ENCODE measurements at places on chromosomes 1 and 21. TPM values are rescaled to one million over a fixed set of nuclear protein-coding genes. Genes with fewer than 3 reads are reported as not detected.

DNA sequence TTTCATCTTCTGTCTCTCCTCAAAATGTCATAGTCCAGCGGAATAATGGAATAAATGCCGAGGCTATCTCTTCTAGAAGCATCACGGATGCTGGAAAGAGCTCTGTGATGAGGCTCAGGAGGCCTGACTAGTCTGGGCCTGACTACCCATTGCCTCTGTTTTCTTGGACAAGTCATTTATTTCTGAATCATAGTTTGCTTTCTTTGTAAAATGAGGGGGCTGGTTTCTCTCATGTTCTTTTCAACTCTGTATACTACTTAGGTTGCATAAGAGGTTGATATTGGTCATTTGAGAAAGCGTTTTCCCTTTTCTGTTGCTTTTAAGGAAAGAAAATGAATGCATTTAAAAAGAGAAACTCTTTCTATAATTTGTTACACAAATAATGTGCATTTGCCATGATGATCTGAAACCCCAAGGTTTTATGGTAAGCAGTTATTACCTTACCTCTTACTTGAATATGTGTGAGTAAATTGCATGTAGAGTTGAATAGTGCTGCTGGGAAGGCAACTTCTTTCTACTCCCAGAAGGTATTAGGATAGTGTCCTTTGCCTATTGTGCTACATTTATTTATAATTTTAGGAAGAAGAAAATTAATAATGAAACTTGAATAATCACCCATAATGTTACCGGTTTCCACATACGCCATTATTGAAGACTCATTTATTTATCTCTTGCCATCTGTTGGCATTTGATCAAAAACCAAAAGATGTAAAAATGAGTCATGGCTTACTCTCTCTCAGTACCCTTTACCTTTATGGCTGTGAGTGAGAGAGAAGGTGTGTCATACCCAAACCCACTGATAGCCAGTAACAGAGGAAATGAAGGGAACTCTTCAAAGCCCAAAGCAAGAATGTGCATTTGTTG lies 179.1 kb downstream of the FASLG start:
- peak; percentile 35 for DNase-seq

DNA sequence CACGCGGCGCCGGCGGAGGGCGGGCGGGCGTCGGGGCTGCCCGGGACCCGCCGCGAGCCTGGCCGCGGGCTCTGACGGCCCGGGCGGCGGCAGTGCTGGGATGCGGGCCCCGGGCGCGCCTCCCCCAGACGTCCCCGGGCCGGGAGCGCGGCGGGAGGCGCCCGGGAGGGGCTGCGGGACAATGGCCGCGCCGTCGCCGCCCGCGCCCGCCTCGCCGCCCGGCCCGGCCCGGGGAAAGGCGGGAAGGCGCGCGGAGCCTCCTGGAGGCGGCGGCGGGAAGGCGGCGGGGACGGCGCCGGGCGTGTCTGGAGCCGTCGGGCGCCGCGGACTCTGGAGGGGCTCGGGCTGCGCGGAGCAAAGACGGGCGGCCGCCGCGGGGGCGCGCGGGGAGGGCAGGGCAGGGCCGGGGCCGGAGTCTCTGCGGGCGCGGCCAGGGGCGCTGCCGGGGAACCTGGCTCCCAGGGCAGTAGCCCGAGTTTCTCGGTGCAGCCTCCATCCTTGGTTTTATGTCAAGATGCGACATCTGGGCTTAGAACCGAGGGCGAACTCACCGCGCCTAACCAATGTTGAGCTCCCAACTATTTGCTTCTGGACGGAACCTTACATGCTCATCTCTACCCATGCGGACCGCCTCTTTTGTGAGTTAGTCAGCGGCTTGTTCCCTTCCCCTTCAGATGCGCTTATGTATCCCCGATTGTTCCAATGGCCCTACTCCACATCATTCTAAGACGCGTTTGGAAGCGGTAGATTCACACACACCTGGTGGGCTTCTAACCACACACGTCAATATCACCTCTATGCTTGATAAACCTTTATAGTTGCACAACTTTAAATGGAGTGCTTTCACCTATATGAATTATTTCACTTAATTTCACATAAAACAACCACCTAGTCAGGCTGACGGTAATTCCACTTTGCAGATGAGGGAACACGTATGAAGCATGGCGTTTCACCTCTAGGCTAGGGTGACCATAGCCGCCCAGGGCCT lies 651 bp downstream of the ZBTB8A start:
- DNase-seq: peak; percentile 54

- DNase-seq: no peak
Measured at GRCh38 chr1:201361652-201362504, 15.6 kb downstream of the TNNT2 start.

- DNase-seq: no peak
Measured at GRCh38 chr1:66231217-66231616, 302.7 kb upstream of the SGIP1 start.

DNA sequence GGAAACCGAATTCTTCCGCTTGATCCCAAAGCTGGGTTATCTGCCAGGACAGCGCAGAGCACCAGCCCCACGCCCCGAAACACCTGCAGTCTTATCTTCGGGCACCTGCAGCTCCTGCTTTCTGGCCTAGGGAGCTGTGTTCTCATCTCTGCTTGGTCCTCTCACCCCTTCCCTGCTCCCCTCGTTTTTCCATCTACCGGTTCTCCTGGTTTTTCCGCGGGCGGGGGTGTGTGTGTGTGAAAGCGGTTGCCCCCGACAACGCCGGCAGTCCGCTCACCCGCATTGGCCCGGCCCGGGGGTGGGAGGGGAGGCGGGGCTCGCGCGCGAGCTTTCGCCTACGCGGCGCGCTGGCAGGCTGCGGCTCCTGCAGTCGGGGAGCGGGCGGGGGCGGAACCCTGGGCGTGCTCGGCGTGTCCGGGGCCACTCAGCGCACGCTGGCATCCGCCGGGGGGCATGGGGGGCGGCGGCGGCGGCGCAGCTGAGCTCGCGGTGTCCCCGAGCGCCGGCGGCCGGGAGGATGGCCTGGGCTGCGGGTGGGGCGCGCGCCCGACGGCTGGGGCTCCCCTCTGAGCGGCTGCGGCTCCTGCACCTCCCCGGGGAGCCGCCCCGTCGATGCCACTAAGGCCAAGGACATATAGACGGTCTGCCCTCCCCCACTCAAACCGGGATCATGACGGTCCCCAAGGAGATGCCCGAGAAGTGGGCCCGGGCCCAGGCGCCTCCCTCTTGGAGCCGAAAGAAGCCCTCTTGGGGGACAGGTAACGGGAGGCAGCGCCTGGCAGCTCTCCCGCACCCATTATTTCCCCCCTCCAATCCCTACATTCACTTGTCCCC lies 3.2 kb downstream of the ATP8B2 start:
- peak; percentile 85 for DNase-seq

DNA sequence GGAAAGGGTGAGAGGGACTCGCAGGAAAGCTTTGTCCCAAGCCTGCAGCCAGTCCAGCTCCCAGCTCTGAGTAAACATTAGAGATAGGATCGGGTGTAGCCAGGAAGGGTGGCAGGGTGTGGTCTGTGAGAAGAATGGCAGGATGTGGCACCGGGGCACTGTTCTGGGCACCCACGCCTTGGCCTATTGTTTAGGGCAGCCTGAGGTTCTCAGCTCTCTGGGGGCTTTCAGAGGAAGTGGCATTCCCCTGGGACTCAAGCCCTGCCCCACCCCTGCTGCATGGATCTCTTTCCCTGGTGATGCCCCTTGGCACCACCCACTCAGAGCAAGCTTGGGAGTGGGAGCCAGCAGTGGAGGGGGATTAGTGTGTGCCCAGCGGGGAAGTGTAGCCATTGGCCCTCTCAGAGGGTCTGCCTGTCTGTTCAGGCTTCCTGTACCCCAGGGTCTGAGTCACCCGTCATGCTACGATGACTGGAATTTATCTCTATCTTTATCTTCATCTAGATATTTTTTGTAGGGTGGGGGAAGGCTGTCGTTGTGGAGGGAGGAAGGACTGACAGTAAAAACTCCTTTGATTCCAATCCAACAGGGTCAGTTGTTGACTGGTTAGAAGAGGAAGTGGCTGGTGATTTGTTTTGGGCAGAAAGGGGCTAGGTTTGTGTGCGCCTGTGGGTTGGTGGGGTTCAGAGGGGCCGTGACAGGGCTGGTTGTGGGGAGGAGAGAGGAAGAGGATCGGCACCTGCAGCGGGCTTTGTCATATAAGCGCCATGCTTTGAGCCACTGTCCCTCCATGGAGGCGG lies 31.6 kb downstream of the SOX13 start:
- DNase-seq: no peak

GRCh38 chr1:94095112-94095637 lies 25.8 kb downstream of the ABCA4 start:
- no peak for DNase-seq

DNA sequence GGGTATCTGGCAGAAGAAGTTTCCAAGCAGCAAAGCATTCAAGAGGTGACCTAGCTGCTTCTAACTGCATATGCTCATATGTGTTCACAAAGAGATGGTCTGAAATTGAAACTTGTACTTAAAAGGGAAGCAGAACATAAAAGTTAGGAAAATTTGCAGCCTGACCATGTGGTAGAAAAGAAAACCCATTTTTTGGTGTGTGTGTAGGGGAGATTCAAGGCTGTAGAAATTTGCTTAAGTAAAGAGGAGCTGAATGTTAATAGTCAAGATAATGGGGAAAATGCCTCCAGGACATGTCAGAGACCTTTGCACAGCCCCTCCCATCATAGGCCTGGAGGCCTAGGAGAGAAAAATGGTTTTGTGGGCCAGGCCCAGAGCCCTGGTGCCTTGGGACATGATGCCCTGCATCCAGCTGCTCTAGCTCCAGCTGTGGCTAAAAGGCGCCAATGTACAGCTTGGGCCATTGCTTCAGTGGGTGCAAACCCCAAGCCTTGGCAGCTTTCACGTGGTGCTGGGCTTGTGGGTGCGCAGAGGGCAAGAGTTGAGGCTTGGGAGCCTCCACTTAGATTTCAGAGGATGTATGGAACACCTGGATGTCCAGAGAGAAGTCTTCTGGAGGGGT lies 54.9 kb downstream of the DHRS3 start:
- DNase-seq: no peak

DNA sequence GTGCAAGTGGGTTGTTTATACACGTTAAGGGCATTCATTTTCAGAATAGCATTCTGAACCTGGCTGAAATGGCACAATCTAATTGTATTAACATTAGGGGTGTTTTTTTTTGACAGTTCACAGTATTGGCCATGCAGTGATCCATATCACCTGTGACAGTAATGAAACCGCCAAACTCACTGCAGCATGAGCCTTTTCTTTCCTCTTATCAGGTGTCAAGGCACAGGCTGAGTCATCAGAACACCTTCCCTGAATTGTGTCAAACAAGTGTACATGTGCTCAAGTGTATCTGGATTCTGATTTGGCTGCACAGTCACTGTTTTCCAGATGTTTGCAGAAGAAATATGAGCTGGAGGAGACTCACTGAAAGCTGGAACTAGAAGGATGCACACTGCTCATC lies 47.7 kb upstream of the C8B start:
- no peak for DNase-seq

DNA sequence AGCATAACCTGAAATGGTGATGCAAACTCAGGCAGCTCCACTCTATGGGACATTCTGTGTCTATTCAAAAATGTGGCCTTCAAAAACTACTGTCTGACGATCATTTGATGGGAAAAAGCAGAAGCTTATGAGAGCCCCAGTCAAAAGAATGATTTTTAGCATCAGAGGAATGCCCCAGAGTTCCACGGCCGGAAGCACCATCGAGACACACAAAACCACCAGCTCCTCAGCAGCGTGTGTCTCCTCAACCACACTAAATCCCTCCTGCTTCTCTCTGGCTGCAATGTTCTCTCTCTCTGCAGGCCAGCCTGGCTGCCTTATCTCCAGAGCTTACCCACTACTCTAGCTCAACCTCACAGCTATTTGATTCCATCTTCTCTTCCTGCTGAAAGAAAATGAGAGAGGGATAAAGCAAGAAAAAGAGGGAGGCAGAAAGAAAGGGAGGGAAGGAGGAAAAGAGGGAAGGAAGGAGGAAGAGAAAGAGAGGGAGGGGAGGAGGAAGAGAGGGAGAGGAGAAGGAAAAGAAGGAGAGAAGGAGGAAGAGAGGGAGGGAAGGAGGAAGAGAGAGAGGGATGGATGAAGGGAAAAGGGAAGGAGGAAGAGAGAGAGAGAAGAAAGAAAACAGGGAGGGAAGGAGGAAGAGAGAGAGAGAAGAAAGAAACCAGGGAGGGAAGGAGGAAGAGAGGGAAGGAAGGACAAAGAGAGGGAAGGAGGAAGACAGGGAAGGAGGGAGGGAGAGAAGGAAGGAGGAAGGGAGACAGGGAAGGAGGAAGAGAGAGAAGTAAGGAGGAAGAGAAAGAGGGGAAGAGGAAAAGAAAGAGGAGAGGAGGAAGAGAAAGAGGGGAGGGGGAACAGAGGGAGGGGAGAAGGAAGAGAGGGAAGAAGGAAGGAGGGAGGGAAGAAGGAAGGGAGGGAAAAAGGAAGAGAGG lies 33.5 kb upstream of the LAPTM5 start:
- no peak for DNase-seq

DNA sequence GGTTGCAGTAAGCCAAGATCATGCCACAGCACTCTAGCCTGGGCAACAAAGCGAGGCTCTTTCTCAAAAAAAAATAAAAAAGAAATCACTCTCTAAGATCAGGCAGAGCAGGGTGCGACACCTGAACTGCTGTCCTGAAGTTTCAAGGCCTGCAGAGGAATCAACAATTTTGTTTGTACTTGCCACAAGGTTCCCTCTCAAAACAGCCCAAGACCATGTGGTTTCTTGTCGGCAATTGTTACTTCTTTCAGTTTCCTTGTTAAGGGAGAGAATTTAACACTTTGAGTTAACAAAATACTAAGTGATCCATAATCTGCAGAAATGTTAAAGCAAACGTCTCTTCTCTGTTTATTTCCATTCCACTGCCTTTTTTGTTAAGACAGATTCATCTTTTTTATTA lies 36.5 kb downstream of the MACO1 start:
- no peak for DNase-seq

DNA sequence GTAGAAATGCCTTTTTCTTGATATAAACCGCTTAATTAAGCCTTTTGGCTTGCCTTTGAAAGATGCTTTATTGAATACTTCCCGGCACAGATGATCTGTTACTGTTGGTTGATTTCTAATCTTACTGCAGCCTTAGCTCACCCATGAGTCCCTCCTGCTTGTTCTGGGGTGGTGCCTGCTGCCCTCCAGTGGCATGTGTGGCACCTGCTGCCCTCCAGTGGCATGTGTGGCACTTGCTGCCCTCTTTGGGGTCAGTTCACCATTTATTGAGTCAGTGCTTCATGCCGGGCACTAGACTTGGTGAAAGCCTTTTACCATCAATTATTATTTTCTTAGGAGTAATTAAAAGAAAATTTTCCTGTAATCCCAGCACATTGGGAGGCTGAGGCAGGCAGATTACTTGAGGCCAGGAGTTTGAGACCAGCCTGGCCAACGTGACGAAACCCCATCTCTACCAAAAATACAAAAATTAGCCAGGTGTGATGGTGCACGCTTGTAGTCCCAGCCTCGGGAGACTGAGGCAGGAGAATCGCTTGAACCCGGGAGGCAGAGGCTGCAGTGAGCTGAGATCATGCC lies 54.3 kb downstream of the ADARB1 start:
- DNase-seq: peak; percentile 76

- no peak for DNase-seq
Measured at GRCh38 chr1:90708236-90708786, 8.8 kb downstream of the BARHL2 start.

The GIPC2 gene
- total RNA-seq: 0.39 TPM

The IGSF3 gene
- total RNA-seq: 1.4 TPM

The ZNF281 gene
- total RNA-seq: 19.2 TPM

The KRTAP12-2 gene
- not detected for total RNA-seq

The GPR25 gene
- total RNA-seq: not detected

The TMEM82 gene
- total RNA-seq: not detected

The ERICH3 gene
- total RNA-seq: not detected

The VPS45 gene
- 25.0 TPM for total RNA-seq

The TCHHL1 gene
- not detected for total RNA-seq

The TMEM269 gene
- total RNA-seq: 1.7 TPM

Measured in activated naive CD4-positive, alpha-beta T cell treated with anti-CD3 and anti-CD28 coated beads, Interleukin-2, amount 50 U/mL, for 72 hours (primary cell).